ENCODE measurements at places on chromosomes 11 and 22. TPM values are rescaled to one million over a fixed set of nuclear protein-coding genes. Genes with fewer than 3 reads are reported as not detected.

DNA sequence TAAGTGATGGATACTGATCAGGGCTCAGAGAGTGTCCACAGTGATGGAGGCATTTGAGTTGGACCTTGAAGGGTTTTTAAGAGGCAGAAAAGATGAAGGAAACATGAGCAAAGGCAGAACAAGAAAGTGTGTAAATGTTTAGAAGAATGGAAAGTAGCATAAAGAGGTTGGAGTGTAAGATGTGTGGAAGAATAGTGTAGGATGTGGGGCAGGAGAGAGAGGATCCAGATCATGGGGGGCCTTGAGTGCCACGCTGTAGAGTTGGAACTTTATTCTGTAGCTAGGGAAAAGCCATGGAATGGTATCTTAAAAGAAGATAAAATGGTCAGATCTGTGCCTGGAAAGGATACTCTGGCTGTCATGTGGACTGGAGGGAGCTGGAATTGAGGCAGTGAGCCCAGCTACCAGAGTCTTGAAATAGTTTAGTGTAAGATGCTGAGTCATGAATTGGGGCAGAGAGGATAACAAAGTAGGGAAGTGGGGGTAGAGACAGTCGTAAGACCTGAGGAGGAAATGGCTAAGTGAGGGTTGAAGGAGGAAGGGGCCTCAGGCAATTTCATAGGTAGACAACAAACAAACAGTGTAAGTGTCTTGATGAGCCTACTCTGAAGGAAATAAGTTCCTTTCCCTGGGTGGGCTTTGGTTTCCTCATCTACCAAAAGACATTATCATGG lies 6.7 kb downstream of the KCNE3 start:
- H3K4me1 ChIP-seq, result no peaks in the 10 kb centered on the region
- no peak for DNase-seq
- no peaks in the 10 kb centered on the region for H3K36me3 ChIP-seq
- H3K27ac ChIP-seq, result no peak overlapping the region

GRCh38 chr22:34973016-34973415 lies 92.9 kb upstream of the ISX start:
- no peaks in the 10 kb centered on the region for H3K36me3 ChIP-seq
- H3K27ac ChIP-seq, result no peak overlapping the region
- no peak overlapping the region for H3K4me3 ChIP-seq
- no peak for DNase-seq
- no peaks in the 10 kb centered on the region for H3K4me1 ChIP-seq

DNA sequence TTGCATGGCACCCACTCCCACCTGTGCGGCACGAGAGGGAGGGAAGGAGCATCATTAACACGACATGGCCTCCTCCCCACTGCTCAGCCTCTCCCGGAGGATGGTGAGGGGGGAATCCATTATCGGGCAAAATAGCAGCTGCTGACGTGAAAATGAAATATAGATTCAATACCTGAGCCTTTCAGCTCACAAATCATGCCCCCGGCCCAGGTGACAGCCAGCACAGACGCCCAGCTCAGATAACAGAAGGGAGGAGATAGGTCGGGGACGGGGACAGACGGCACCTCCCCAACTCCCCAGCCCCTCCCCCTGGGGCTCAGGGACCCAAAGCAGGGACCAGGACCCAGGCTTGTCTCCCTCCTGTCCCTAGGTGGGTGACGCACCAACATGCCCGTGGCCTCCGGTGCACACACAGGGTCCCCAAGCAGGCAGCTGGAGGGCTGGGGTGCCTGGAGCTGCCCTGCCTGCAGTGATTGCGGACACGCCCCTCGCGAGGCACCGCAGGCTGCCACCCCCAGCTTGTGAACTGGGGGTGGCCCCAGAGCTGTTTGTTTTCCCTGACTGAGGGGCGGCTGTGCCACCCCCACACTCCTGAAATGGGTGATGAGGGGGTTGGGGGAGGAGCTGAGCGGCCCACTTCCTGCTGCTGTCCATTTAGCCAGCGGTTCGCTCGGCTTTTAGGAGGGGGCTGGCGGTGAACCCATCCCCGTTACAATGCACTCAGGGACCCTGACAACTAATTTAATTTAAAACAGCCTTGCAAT lies 31.7 kb downstream of the FLRT1 start:
- no peak overlapping the region for H3K4me3 ChIP-seq
- no peaks in the 10 kb centered on the region for H3K4me1 ChIP-seq
- H3K27me3 ChIP-seq, result no peaks in the 10 kb centered on the region
- no peak overlapping the region for H3K27ac ChIP-seq
- DNase-seq, result no peak
- no peaks in the 10 kb centered on the region for H3K36me3 ChIP-seq

The ARFGAP3 gene
- 58.0 TPM for total RNA-seq

The IGF2 gene
- total RNA-seq, result not detected

The XKR3 gene
- total RNA-seq, result not detected

The C11orf87 gene
- not detected for total RNA-seq

The EHF gene
- not detected for total RNA-seq

- H3K27me3 ChIP-seq, result no peaks in the 10 kb centered on the region
- H3K27ac ChIP-seq, result no peak overlapping the region
- H3K4me3 ChIP-seq, result no peak overlapping the region
- no peak for DNase-seq
- H3K36me3 ChIP-seq, result no peaks in the 10 kb centered on the region
- no peaks in the 10 kb centered on the region for H3K4me1 ChIP-seq
Observed at GRCh38 chr11:95365348-95365747, 134.3 kb upstream of the SESN3 start.

The C11orf91 gene
- not detected for total RNA-seq

DNA sequence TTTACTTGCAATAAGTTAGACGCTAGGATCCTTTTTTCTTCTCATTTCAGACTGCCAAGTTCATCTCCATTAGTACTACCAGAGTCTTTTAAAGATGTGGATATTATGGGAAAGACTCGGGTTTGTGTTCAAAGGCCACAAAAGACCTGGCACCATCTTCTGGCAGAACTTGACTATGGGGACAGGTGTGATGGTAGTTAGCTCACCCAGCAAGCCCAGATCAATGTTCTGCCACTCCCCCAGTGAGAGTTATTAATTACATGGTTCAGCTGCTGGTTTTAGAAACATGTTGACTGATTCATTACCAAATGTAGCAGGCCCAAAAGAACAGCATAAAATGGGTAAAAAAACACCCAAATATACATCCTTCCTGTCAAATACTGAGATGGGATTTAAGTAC lies 333.5 kb upstream of the PITPNB start:
- DNase-seq, result no peak
- H3K36me3 ChIP-seq, result no peaks in the 10 kb centered on the region
- H3K4me3 ChIP-seq, result no peak overlapping the region
- H3K27ac ChIP-seq, result no peak overlapping the region
- H3K27me3 ChIP-seq, result no peaks in the 10 kb centered on the region
- H3K4me1 ChIP-seq, result no peaks in the 10 kb centered on the region

GRCh38 chr11:34633990-34634693 lies 13.2 kb downstream of the EHF start:
- DNase-seq, result peak; percentile 44
- no peak overlapping the region for H3K4me3 ChIP-seq
- no peak overlapping the region for H3K27ac ChIP-seq
- H3K4me1 ChIP-seq, result peaks cover 8% of the 10 kb centered on the region
